B cell (primary cell): ENCODE measurements at places on chromosomes 2 and 18. TPM values are rescaled to one million over a fixed set of nuclear protein-coding genes. Genes with fewer than 3 reads are reported as not detected.

DNA sequence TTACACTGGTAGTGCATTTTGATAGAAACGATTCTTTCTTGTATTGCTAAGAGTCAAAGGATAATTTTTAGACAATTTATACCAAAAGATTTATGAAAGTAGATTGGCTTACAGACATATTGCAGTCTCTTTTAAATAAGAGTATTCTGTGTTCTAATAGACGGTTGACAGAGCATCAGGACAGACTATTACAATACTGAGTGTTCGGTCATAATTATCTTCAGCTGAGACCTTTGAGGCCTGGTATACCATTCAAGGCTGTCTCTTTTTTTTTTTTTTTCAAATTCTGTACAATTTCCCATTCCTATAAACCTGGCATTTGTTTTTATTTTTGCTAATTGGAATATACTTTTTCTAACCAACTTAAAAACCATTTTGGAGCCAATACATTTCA lies 140.6 kb upstream of the NOSTRIN start:
- no peak for DNase-seq

DNA sequence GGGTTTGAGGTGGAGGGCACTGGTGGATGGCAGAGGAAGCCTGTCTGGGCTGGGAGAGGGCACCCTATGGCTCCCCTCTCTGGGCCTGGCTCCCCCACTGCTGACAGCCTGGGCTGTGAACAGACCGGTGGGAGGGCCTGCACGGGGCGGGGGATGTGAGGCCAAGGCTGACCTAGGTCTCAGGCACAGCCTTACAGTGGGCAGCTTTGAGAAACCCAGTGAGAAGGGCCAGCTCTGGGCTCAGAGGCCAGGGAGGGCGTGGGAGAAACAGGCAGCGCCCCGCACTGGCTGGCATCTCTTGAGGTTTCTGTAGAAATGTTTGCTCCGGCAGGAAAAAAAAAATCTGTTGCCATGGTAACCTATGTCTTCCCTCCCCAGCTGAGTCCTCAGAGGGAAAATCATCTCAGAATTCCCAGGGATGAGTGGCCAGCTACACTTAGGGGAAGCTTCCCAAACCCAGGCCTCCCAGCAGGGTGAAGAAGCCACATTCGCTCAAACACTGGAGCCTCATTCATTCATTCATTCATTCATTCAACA lies 71.7 kb upstream of the TAF1B start:
- no peak for DNase-seq

GRCh38 chr2:37291680-37292079 lies 33.0 kb downstream of the PRKD3 start:
- DNase-seq = no peak

GRCh38 chr2:1662606-1663180 lies 81.6 kb downstream of the PXDN start:
- DNase-seq = no peak

The ZNF385B gene
- not detected in 2 replicates for total RNA-seq

The CHRNG gene
- not detected in 2 replicates for total RNA-seq

The SMAD2 gene
- 127 and 139 TPM in 2 replicates for total RNA-seq

The HSPE1 gene
- total RNA-seq = 37.9 and 46.2 TPM in 2 replicates
